ENCODE measurements at places on chromosomes 1 and 21. TPM values are rescaled to one million over a fixed set of nuclear protein-coding genes. Genes with fewer than 3 reads are reported as not detected.

DNA sequence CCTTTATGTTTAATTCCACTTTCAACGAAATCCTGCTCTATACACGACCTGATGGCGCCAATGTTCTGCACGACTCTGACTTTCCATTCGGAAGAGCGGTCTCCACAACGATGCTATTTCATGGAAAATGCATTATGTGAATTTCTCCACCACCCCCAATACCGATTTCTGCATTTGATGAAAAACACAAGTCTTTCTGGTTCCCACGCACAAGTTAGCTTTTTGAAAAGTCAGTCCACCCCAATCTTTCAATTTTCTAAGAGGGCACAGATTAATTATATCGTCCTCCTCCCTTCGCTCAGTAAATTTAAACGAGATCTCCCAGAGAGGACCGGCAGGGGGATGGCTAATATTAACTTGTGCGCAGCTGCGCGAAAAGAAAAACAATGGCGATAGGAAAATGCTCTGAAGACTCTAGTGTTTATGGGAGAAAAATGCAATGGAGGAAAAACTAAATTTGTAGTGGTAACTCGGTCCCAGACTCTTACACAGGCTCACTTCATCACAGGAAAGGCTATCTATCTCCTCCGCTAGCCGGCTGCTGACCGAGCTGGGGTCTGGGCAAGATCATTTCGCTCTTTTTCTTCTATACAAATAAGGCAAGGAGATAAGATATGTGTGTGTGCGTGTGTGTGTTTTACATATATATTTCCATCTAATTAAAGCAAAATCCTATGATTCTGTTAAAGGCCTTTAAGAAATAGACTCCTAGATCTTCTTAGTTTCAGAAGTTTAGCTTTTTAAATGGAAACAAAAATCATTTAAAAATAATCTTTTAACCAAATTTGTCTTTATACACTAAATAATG lies 1.2 kb upstream of the LHX8 start:
- no peak overlapping the region for H3K27ac ChIP-seq
- no peaks in the 10 kb centered on the region for H3K36me3 ChIP-seq
- DNase-seq, result no peak
- no peak overlapping the region for H3K4me3 ChIP-seq
- no peaks in the 10 kb centered on the region for H3K4me1 ChIP-seq

GRCh38 chr1:63973005-63973419 lies 199.2 kb downstream of the ROR1 start:
- H3K27me3 ChIP-seq, result no peaks in the 10 kb centered on the region
- no peaks in the 10 kb centered on the region for H3K4me1 ChIP-seq
- no peak overlapping the region for H3K4me3 ChIP-seq
- no peak for DNase-seq
- H3K36me3 ChIP-seq, result no peaks in the 10 kb centered on the region

DNA sequence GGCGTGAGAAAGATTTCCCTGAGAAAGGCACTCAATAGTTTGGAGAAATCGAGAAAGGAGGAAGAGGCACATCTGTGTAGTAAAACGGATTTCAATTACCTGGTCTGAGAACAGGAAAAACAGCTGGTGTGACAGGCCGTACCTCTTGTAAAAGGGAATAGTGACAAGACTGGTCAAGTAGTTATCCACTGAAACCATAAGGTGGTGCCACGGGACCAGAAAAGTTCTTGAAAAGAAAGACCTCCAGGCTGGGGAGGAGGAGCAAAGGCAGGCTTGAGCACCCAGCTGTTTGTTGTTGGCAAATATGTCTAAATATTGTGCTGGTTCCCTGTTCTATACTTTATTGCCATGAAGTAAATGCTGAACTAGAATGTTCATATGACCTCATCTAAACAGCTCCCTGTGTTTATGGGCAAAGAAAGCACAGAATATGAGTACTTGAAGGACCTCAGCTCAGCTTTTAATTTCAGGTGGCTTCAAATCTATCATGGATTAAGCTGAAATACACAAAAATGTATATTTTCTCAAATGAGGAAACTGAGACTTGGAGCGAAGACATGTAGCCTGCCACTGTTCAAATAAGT lies 4.0 kb downstream of the HAO2 start:
- DNase-seq, result no peak
- H3K36me3 ChIP-seq, result no peaks in the 10 kb centered on the region
- no peak overlapping the region for H3K4me3 ChIP-seq
- no peaks in the 10 kb centered on the region for H3K27me3 ChIP-seq
- H3K27ac ChIP-seq, result no peak overlapping the region

DNA sequence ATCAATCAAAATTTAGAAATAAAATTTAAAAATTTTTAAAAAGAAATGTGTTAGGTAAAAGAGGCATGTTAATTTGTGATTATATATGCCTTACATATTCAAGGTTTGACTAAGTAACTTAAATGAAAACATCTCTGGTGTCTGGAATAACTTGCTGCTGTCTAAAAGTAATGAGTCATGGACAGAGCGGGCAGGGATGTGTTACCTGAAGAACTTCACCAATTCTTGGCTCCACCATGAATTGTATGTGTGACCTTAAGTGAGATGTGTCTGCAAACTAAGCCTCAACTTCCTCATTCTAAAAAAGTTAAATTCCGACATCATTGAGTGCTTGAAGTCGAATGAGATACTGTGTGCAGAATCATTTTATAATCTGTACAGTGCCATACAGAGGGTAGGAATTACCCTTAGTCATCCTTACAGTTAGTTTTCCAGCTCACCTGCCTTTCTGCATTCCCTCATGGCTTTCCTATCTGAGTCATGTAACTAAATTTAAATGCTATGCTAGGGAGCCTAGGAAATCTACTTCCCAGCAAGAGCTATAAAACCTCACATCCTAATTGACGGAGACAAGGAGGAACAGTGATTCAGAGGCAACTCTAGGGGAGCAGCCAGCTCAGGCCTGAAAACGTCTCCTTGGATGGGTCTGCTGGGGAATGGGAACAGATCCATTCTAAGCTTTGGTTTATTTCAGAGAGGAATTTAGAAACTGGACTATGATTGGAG lies 100.7 kb upstream of the TSPAN2 start:
- H3K27me3 ChIP-seq, result no peaks in the 10 kb centered on the region
- H3K27ac ChIP-seq, result no peak overlapping the region
- H3K36me3 ChIP-seq, result no peaks in the 10 kb centered on the region
- DNase-seq, result no peak

DNA sequence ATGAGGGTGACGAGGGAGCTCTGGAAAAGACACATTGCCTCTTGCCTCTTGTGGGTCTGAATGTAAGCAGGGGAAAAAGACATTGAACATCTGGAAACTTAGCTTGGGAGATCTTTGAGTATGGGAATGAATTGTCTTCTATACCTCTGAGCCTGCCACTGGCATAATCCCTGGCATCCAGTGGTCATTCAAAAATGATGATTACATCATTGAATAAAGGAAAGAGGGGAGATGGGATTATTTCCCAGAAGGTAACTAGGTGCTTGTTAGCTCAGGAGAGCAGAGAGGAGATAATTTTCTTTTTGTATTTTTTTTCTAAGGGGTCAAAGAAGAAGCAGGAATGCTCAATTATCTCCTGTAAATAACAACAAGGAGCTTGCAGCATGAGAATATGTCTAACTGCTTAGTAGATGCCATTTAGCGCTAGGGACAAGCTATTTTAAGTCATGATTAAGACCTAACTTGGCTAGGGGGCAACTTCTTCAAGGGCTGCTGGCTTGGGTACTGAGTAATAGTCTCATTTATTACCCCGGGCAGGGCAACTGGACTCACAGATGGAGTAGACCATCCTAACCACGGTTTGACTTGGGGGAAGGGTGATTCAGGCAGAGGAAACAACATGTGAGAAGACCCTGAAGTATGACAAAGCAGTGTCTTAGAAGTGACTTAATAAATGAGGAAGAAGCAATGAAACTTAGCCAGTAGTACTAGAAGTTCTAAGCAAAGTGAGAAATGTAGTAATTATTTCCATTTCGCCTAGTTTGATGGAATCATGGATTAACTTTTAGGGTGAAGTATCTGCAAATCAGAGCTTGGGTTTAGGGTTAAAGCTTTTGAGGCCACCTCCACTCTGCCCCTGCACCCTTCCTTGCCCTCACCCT lies 11.0 kb upstream of the XCL2 start:
- H3K27me3 ChIP-seq, result no peaks in the 10 kb centered on the region
- no peak for DNase-seq
- H3K4me3 ChIP-seq, result no peak overlapping the region
- no peaks in the 10 kb centered on the region for H3K36me3 ChIP-seq

GRCh38 chr1:205319081-205320018 lies 2.2 kb downstream of the NUAK2 start:
- no peaks in the 10 kb centered on the region for H3K36me3 ChIP-seq
- no peak overlapping the region for H3K27ac ChIP-seq
- H3K4me3 ChIP-seq, result no peak overlapping the region
- peaks cover 19% of the 10 kb centered on the region for H3K4me1 ChIP-seq
- H3K27me3 ChIP-seq, result no peaks in the 10 kb centered on the region

Gene PRAMEF14
- total RNA-seq, result not detected

Gene ERICH3
- total RNA-seq, result under 0.01 TPM

Gene ATAD3C
- 4.3 TPM for total RNA-seq

DNA sequence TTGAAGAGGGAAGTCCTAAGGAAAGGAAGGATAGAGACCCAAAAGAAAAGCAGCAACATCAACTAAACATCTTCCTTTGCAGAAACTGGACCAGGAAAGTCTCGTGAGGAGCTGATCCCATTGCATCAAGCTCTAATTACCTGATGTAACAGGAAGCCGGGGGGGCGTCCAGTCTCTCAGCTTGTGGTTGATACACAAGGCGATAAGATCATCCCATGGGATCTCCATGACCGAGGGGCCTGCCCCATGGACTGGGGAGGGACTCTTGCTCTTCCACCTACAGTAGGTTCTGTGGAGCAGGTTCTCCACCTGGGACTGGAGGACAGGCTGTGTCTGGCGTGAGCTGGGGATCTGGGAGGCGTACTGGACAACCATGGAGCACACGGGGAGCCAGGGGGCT lies 14.8 kb upstream of the LSS start:
- H3K27me3 ChIP-seq, result no peaks in the 10 kb centered on the region
- no peaks in the 10 kb centered on the region for H3K4me1 ChIP-seq
- no peak for DNase-seq
- peaks cover 11% of the 10 kb centered on the region for H3K36me3 ChIP-seq

- no peaks in the 10 kb centered on the region for H3K4me1 ChIP-seq
- H3K4me3 ChIP-seq, result peak overlapping the region; percentile 63
- no peak for DNase-seq
- peaks cover 97% of the 10 kb centered on the region for H3K27me3 ChIP-seq
- H3K27ac ChIP-seq, result no peak overlapping the region
These were observed 5.2 kb downstream of the DMRTA2 start for GRCh38 chr1:50417946-50418599.

DNA sequence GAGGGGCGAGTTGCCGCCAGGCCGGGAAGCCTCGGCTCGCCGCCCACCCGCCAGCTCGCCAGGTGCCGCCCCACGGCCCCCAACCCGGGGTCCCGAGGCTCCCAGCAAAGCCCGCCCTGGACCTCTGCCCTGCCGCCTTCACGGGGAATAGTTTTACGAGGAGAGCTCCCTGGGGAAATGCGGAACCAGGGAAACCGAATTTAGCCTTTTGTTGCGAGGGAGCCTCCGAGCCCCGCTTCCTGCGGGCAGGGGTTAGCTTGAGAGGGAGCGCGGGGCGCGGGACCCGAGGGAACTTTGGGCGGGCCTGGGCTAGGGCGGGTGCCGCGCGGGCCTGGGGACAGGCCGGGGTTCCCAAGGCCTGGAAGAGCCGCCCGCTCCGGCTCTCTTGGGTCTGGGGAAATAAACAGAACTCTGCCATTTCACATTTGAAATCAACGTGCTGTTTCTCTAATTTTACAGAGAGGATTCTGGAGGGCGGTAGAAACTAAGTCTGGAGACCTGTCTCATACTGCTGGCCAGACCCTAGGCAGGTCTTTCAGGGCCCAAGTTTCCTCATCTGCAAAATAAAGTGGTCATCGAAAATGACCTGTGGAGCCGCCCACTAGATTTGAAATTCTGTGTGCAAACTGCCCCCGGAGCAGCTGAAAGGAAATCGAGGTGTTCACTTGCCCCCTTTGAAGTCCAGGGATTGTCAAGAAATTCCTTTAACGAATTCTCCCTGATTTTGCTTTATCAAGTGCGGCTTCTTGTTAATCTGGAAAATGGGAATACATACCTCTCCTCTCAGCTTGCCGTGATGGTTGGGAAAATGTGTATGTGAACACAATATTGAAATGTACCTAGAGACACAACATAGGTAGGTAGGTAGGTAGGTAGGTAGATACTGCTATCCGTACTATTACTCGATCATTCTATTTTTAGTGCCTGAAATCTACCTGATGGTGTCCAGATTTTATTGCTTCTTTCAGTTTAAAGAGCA lies 749 bp upstream of the GLUL start:
- no peaks in the 10 kb centered on the region for H3K27me3 ChIP-seq
- no peaks in the 10 kb centered on the region for H3K4me1 ChIP-seq

Gene DIRAS3
- total RNA-seq, result 0.96 TPM

Gene PTAFR
- total RNA-seq, result 6.2 TPM

GRCh38 chr1:247417831-247418230 lies 1.9 kb downstream of the NLRP3 start:
- DNase-seq, result no peak
- H3K4me3 ChIP-seq, result no peak overlapping the region
- H3K4me1 ChIP-seq, result no peaks in the 10 kb centered on the region
- no peak overlapping the region for H3K27ac ChIP-seq

Gene OR6N1
- not detected for total RNA-seq

- H3K4me3 ChIP-seq, result no peak overlapping the region
- H3K4me1 ChIP-seq, result peaks cover 4% of the 10 kb centered on the region
- peak overlapping the region; percentile 72 for H3K27ac ChIP-seq
- no peaks in the 10 kb centered on the region for H3K27me3 ChIP-seq
- H3K36me3 ChIP-seq, result no peaks in the 10 kb centered on the region
These were observed 17.6 kb upstream of the CLIC4 start for GRCh38 chr1:24727501-24728216.

GRCh38 chr1:54843449-54843848 lies 42.3 kb upstream of the TTC22 start:
- no peaks in the 10 kb centered on the region for H3K27me3 ChIP-seq
- no peak overlapping the region for H3K4me3 ChIP-seq
- no peaks in the 10 kb centered on the region for H3K4me1 ChIP-seq

- DNase-seq, result no peak
- H3K27me3 ChIP-seq, result no peaks in the 10 kb centered on the region
- H3K36me3 ChIP-seq, result no peaks in the 10 kb centered on the region
- H3K4me3 ChIP-seq, result no peak overlapping the region
These were observed 161.6 kb downstream of the DISP1 start for GRCh38 chr1:222976453-222976852.

- no peak overlapping the region for H3K4me3 ChIP-seq
- no peaks in the 10 kb centered on the region for H3K4me1 ChIP-seq
- no peak overlapping the region for H3K27ac ChIP-seq
- H3K27me3 ChIP-seq, result no peaks in the 10 kb centered on the region
- H3K36me3 ChIP-seq, result no peaks in the 10 kb centered on the region
These were observed 147.7 kb downstream of the NTPCR start for GRCh38 chr1:233097959-233098580.

Gene BARHL2
- total RNA-seq, result not detected

- H3K4me1 ChIP-seq, result no peaks in the 10 kb centered on the region
- H3K27ac ChIP-seq, result no peak overlapping the region
- H3K27me3 ChIP-seq, result no peaks in the 10 kb centered on the region
- no peak overlapping the region for H3K4me3 ChIP-seq
- no peak for DNase-seq
- H3K36me3 ChIP-seq, result no peaks in the 10 kb centered on the region
These were observed 39.8 kb upstream of the HSD3B1 start for GRCh38 chr1:119467219-119467618.

GRCh38 chr1:234989479-234990327 lies 138.9 kb downstream of the TOMM20 start:
- H3K27me3 ChIP-seq, result no peaks in the 10 kb centered on the region
- no peak for DNase-seq
- no peak overlapping the region for H3K4me3 ChIP-seq
- no peaks in the 10 kb centered on the region for H3K36me3 ChIP-seq
- peaks cover 30% of the 10 kb centered on the region for H3K4me1 ChIP-seq
- peak overlapping the region; percentile 96 for H3K27ac ChIP-seq

- H3K27me3 ChIP-seq, result peaks cover 5% of the 10 kb centered on the region
- no peaks in the 10 kb centered on the region for H3K36me3 ChIP-seq
- DNase-seq, result no peak
- H3K4me3 ChIP-seq, result no peak overlapping the region
- peaks cover 6% of the 10 kb centered on the region for H3K4me1 ChIP-seq
These were observed 3.8 kb upstream of the DMBX1 start for GRCh38 chr1:46485564-46486431.

Measured in breast epithelium (tissue), 4 donors.